ENCODE measurements at places on chromosomes 11 and 22.

GRCh38 chr11:35943713-35944502, at the start of gene LDLRAD3:
Gene LDLRAD3, plus strand, starts transcription at chr11:35944062. Its CDS starts 37 bp downstream, at chr11:35944099.
- DNase-seq: peak; percentile 14

GRCh38 chr11:75642402-75643113, 26.3 kb downstream of the MAP6 start:
- no peak for DNase-seq

- DNase-seq: no peak
These were observed 736.5 kb downstream of the DLG2 start for GRCh38 chr11:84890676-84891075.

- no peak for DNase-seq
These were observed 3.6 kb downstream of the PACS1 start for GRCh38 chr11:66073669-66074068.

DNA sequence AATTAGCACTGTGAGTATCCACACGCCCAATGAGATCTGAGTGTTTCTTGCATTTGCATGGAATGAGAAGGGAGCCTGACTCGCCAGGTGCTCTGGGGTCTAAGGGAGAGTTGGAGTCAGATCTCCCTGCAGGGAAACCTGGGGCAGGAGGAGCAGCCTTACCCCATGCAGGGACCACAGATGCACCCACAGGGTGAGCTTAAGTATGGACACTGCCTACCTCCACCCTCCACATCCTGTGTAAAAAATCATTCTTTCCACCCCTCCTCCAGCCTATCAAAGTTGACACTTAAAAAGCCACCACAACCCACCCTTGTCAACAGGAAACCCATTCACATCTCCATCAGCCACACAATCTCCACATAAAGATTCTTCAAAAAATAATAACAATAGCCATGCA, 67.0 kb upstream of the IGLL5 start:
- DNase-seq: no peak

Measured in stimulated activated CD8-positive, alpha-beta memory T cell treated with anti-CD3 and anti-CD28 coated beads, Interleukin-7, amount 100 ng/mL, for 24 hours (primary cell).